ENCODE measurements at places on chromosomes 4 and X.

DNA sequence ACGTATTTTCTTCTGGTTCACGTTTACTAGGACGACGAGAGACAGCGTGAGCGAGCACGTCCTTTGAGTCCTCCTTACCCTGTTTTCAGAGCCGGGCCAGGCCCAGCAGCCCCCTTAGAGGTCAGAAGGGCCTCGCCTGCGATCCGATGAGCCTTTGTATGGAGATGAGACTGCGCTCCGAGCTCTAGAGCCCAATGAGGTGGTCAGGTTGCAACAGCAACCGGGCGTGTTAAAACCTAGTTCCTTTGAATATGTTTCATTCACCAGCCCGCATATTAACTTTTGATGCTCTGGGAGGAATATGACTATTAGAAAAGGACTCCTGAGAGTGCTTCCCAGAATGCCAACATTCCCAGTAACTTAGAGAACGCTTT lies 55.6 kb upstream of the TADA2B start:
- DNase-seq, result no peak

DNA sequence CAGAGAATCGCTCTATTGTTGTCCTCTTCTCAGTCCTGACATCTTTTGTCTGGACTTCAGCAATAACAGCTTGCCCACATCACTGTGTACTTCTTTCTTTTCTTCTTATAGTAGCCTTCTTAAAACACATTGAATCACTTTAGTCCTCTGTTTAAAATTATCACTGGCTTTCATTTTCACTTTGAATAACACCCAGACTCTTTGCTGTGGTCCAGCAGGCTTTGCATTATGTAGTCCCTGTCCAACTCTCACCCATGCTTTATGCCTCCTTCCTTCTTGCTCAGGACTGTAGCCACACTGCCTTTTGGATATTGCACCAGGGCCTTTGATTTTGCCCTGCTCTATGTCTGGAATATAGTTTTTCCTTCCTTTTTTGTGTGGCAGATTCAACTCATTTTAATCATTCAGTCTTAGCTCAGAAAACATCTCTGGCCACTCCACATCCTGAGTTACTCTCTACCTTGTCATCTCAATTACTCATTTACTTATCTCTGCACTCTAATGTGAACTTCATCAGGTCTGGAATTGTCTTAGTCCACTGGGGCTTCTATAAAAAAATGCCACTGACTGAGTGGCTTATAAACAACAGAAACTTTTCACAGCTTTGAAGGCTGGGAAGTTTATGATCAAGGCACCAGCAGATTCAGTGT lies 168.2 kb downstream of the C4orf33 start:
- DNase-seq, result no peak

GRCh38 chrX:45735571-45735970 lies 534.9 kb upstream of the DIPK2B start:
- DNase-seq, result no peak

GRCh38 chr4:163955288-163955687 lies 460.8 kb downstream of the TMA16 start:
- DNase-seq, result no peak

DNA sequence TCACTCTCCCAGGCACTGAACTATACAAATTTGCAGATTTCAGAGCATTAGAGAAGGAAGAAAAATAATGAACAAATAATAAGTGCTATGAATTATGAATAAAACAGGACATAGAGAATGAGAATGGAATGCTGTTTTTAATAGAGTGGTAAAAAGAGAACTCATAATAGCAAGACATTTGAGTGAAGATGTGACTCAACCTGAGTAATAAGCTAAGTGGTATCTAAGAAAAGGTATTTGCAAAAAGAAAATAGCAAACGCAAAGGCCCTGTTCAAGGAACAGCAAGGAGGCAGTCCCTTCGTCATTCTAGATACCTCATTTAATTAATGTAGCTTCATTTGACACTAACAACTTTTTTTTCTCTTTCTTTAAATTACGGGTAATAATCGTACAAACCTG lies 1910.0 kb upstream of the TENM3 start:
- no peak for DNase-seq

DNA sequence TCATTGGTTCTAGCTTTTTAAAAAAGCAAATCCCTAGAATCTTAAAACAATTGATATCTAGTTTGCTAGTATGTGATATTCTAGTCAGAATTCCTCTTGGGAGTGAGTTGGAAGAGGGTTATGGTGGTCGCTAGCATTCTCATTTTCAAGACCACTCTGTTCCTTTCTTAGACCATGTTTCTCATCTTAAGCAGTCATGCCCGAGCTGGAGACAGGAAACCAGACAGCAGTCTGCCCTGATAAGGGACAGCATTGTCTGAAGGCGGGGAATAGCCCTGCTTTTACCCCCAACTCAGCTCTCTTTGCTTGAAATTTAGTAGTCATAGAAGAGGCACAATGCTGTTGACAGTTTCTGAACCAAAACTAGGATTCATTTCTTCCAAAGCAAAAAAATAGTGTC lies 5.2 kb downstream of the KLF3 start:
- no peak for DNase-seq

- DNase-seq, result no peak
Observed at GRCh38 chr4:127138586-127138985, 494.2 kb upstream of the INTU start.

Measured in stimulated activated CD4-positive, alpha-beta T cell treated with anti-CD3 and anti-CD28 coated beads, Interleukin-2, amount 100 ng/mL, for 24 hours (primary cell).